COLO829 (cell line): ENCODE measurements at places on chromosomes 6 and 20.

GRCh38 chr6:85797993-85798392, 155.3 kb upstream of the SYNCRIP start:
- DNase-seq: no peak

- DNase-seq: no peak
Measured at GRCh38 chr6:44386364-44386928, 1.1 kb upstream of the CDC5L start.

GRCh38 chr20:19435821-19436220, 223.4 kb downstream of the SLC24A3 start:
- no peak for DNase-seq

DNA sequence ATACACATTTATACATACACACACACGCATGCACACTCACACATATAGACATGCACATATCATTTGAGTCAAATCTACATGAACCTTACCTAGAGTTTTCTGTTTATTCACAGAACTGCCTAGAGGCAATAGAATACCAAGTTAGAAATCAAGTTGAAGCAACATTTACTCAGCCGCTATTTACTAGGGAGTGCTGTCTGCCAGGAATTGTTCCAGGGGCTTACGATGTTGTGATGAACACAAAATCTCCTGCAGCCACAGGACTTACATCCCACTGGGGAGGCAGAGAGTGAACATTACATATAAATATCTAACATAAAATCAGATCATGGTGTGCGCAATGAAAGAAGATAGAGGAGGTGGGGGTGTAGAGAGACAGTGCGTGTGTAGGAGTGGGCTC, 80.4 kb downstream of the GCLC start:
- DNase-seq: no peak

DNA sequence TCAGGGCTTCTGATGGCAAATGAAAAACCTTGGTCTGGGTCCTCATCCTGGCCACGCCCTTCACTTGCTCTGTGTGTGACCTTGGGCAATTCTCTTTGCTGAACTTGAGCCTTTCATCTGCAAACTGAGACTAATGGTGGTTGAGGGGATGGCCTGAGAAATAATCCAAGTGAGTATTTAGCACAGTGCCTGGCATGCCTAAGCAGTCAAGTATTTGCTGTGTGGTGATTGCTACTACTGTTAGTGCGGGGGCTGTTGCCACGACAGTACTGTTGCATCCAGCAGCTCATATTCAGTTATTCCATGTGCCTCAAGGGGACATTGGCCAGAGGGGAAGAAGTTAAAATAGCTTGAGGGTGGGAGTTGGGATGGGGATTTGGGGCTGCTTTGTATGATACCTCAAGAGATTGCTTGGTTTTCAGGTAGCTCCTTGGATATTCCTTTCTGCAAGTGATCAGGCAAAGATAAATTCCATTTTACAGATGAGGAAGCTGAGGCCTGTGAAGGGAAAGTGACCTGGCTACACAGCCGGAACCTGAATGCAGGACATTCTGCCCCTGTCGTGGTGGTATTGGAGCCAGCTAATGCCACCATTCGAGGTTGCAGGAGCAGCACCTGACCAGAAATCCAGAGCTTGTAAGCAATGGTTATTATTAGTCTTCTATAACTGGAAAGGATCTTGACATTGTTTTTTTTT, 45.1 kb upstream of the EPB41L1 start:
- DNase-seq: no peak

DNA sequence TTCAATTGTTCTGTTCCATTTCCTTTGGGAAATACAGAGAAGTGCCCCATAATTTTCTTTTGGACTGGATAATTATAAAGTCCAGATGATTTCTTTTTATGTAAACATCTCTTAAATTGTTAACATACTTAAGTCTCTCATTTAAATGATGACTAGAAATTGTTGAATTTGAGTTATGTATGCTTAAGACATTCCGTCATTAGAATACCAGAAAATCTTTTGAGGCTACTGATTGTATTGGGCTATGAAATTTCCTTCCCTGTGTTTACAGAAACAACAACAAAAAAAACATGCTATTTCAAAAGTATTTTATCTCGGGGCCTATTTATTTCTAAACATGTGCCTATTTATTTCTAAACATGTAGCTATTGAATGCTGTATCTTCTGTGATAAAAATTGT, 125.4 kb downstream of the SH3BGRL2 start:
- no peak for DNase-seq

GRCh38 chr20:53513489-53514298, 79.9 kb downstream of the ZNF217 start:
- DNase-seq: no peak
